ENCODE measurements at places on chromosomes 7 and 10. TPM values are rescaled to one million over a fixed set of nuclear protein-coding genes. Genes with fewer than 3 reads are reported as not detected.

DNA sequence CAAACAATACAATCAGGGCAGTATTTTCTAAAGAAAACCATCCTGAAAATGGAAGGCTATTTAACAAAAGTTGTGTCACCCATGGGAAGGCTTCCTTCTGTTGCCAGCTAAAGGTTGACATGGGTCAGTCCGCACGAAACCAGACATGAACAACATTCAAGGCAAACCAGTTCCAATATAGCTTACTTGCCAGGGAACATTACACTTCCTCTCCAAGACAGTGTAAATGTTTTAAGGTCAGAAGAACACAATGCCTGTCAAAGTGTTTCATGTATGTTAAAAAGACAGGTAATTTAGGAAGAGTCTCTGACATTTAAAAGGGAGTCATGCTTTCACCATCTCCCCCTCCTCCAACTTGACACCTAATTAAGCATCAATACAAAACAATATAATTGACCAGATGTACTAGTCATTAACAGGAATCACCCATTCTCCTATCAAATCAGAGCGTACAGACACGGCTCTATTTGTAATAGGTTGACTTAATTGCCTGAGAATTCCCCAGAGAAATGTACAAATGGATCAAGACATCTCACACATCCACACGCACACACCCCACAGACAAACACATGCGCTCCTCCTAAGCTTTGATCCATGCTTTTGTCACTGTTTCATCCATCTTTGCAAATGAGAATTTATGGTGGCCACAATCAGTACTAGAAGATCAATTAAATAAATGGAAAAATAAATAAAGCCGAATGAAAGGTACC is 69.5 kb downstream of the CACNA2D1 start:
- no peak for DNase-seq

Gene TMEM273
- 12.0 TPM for total RNA-seq

DNA sequence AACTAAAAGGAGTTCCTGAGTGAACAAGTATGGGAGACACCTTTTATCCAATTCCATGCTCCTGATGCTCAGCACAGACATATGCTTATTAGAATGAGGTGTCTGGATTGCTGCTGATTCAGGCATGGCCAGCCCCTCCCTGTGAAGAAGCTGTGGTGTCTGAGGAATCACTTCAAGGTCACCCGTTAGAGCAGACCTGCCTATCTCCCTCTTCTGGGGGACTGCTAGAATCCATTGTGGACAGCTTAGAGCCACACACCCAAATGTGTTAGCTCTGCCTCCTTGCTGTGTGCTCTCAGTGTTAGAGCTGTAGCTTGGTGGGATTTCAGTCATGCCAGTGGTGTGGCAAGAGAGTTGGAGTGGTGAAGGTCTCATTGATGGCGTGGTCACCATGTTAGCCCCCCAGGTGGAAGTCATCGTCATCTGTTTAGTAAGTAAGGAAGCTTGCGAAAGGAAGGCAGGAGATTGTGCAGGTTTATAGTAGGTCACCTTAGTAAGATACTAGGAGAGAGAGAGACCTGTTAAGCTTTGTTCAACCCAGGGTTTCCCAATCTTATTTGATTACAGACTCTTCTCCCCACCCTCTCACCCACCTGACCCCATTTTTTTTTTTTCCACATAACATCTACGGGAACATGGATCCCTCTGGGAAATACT is 12.8 kb downstream of the PRXL2A start:
- no peak for DNase-seq

Gene LEP
- 0.30 TPM for total RNA-seq

Gene PDK4
- total RNA-seq: 2,954 TPM

GRCh38 chr7:112792441-112792840 is 2.2 kb upstream of the TMEM168 start:
- DNase-seq: no peak

Gene CCNY
- total RNA-seq: 50.0 TPM

- DNase-seq: no peak
Measured at GRCh38 chr7:4343272-4344247, 338.5 kb upstream of the FOXK1 start.

Gene NME8
- not detected for total RNA-seq

DNA sequence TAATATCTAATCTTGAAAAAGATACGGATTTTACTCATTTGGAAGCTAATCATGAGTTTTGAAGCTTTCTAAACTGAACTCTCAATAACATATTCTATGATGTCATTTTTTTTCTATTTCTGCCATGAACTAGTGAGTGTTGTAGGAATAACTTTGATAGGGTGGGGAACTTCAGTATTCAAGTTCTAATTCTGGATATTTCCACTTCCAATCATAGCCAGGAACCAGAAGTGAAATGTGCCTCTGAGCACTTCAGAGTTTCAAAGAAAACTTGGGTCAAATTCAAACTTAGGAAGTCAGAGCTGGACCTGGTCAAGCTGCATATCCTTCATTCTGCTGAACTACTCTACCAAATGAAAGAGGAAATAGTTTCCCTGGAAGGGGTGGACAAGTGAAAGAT is 847 bp downstream of the AGMO start:
- DNase-seq: no peak

GRCh38 chr10:93760490-93760889 is 2.8 kb downstream of the LGI1 start:
- no peak for DNase-seq

Gene GNAT3
- total RNA-seq: not detected

DNA sequence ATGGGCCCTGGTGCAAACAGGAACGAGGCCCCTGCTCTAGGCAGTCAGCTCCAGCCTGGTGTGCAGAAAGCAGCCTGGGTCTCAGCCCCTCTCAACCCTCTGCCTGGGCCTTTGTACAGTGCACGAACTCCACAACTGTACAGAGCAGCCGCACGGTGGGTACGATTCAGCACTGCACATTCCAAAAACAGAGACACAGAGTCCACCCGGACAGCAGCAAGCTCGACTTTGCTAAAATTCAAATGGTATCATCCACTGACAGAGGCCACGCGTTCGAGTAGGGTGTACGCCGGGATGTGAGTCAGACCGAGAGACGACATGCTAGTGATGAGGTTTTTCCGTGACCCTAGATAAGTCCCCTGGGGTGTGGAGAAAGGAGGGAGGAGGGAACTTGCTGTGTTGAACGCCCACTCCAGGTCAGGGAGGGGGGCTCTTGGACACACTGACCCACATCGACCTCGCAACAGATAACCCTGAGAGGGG is 65.6 kb upstream of the PDGFA start:
- no peak for DNase-seq

Gene SPAM1
- 0.79 TPM for total RNA-seq

GRCh38 chr10:92384741-92385140 is 93.8 kb downstream of the MARCHF5 start:
- DNase-seq: no peak

Gene SLC18A3
- total RNA-seq: not detected

Gene ORC5
- total RNA-seq: 8.5 TPM

- no peak for DNase-seq
Measured at GRCh38 chr7:122842971-122843370, 43.3 kb downstream of the CADPS2 start.

- peak; percentile 2 for DNase-seq
Measured at GRCh38 chr10:29501692-29502091, 133.1 kb downstream of the SVIL start.

GRCh38 chr7:114662002-114662677 is 247.5 kb downstream of the FOXP2 start:
- no peak for DNase-seq

DNA sequence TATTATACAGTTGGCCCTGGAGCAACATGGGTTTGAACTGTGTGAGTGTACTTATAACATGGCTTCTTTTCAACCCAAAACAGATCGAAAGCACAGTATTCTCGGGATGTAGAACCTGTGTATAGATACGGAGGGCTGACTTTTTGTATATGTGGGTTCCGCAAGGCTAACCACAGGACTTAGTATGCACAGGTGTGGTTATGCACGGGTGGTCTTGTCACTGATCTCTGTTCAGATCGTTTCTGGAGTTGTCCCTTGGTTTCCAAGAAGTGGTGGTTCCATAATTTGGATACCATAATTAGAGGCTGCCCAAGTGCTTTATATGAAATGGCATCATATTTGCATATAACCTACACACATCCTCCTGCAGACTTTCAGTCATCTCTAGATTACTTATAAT is 10.9 kb upstream of the BHLHA15 start:
- DNase-seq: no peak

DNA sequence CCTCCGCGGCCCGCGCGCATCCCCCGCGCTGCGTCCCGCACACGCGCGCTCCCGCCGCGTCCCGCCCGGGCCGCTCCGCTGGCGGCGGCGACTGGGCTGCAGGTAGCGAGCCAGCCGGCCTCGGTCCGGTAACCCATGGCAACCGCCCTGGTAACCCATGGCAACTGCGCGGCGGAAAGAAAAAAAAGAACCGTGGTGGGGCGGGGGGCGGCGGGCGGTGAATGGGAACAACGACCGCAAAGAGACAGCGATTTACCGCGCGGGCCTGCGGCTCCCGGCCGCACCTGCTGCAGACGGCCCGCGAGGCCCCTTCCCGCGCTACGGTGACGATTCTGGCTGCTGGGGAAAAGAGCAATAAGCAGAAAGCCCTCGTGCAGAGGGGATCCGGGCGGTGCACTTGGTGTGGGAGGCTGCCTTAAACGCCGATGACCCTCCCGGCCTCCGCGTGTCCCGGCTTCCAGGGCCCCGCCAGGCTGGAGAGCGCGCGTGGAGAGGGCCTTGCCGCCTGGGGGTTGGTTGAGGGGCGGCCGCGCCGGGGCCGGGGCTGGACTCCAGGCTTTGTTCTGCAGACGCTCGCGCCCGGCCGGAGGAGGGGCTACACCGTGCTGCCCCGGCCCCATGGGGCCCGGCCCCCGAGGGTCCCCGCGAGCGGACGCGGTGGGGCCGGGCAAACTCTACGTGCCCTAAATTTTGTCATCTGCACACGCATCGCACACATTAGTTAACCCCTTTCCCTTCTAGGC is 84.7 kb downstream of the SNX10 start:
- peak; percentile 28 for DNase-seq

Gene SAMD9L
- 2.9 TPM for total RNA-seq

DNA sequence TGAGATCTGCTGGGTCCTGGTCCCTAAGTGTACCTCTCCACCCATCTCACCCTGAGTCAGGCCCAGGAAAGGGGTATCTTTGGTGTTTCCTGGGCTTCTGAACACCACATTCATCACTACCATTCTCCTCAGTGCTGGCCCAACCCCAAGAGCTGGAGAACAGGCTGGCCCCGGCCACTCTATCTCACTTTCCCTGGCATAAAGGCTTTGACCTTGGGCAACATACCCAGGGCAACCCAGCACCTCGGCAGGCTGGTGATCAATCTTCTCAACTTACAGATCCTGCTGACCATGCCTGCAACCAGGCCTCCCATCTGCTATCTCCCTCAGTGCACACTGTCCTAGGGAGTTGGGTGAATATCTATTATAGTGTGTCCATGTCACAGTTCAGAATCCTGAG is 2.1 kb downstream of the VSIR start:
- no peak for DNase-seq

Gene CARD11
- total RNA-seq: 0.54 TPM

DNA sequence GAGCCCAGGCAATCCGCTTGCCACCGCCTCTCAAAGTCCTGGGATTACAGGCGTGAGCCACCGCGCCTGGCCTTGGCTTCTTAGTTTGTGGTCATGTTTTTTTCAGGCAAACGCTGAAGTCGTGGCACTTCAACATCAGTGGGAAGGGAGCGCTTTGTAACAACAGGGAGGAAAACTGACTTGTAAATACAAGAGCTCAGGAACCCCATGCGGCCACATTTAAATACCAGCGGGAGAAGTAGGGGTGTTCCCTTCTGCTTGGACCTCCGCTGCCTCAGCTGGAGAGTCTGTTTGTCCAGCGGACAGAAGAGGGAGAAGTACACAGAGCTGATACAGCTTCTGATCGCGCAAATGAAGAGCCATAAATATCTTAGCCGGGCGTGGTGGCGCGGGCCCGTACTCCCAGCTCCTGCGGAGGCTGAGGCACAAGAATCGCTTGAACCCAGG is 108.7 kb upstream of the KMT2C start:
- DNase-seq: no peak

DNA sequence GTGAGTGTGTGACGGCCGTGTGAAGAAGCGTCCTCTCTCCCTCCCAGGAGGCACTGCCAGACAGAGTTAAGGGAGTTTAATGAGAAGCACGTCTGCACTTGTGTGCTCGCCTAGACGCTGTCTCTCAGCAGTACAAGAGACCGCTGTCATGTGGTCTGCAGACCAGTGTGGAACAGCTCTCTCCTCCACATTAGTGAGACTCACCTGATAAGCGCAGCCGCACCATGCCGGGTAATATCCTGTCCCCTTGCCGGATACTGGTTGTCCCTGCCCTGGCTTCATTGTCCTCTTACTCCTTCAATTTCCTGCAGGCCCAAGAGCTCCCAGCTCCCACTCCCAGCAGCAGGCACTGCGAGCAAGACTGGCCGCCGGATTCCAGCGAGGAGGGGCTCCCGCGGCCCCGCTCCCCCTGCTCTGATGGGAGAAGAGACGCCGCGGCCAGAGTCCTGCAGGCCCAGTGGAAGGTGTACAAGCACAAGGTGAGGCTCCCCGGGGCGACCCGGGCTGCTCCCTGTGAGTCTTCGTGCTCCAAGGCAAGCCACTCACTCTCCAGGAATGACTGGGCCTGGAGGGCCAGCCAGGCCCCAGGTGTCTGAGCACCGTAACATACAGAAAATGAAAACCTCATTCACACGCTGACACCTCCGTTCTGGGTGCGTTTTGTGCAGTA is 33.5 kb upstream of the TTYH3 start:
- no peak for DNase-seq

Gene KCNIP2
- total RNA-seq: 1.2 TPM

Gene CRYGN
- 0.15 TPM for total RNA-seq

- peak; percentile 30 for DNase-seq
Measured at GRCh38 chr10:116716381-116716780, 26.0 kb downstream of the HSPA12A start.

DNA sequence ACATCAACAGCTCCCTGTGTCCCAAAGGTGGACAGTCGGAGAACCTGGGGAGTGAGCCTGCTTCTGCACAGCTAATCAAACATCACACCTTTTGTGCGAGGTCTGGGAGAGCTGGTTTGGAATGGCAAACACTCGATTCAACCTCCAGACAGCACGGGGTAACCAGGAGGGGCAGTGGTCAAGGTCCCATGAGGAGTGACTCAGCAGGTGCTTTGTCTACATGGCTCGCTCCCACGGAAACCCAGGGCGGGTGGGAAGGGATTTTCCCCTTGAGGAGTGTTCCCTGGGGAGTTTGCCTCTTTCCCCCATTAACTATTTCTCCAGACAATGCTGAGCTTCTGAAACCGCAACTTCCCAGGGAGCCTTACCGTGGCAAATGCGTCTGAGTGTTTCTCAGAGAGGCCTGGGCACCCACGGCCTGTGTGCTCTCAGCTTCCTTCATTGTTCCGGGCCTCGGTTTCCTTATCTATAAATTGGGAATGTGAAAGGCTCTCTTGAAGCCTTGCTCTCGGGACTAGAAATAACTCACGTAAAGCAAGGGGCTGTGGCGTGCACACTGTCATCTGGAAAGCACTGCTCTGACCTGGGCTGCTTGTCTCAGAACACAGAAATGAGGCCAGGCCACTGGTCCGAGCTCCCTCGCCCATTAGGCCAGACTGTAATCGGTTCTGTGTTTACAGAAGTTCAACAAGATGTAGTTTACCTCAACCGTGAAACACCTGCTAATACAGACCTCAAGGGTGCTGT is 14.0 kb upstream of the GTPBP4 start:
- no peak for DNase-seq

GRCh38 chr10:117670116-117670904 is 127.8 kb downstream of the EMX2 start:
- DNase-seq: no peak

Gene GCK
- total RNA-seq: not detected

Gene PNLIPRP1
- total RNA-seq: not detected

Gene CTAGE6
- not detected for total RNA-seq

Data from psoas muscle (tissue), 8 donors.